GOT3 (cell line): ENCODE measurements at places on chromosomes 3 and 15.

GRCh38 chr3:71240034-71240433, 343.5 kb downstream of the FOXP1 start:
- DNase-seq = no peak

GRCh38 chr3:23921052-23921511, 4.2 kb downstream of the RPL15 start:
- no peak for DNase-seq

GRCh38 chr15:31214864-31215489, 111.7 kb upstream of the KLF13 start:
- no peak for DNase-seq

GRCh38 chr3:31777887-31778286, 203.2 kb downstream of the OSBPL10 start:
- DNase-seq = no peak

- DNase-seq = no peak
Observed at GRCh38 chr15:99058421-99058870, 46.4 kb upstream of the SYNM start.

GRCh38 chr15:63559753-63560152, 37.4 kb upstream of the FBXL22 start:
- DNase-seq = no peak

- DNase-seq = no peak
Observed at GRCh38 chr3:62097121-62097520, 276.2 kb downstream of the FEZF2 start.

- no peak for DNase-seq
Observed at GRCh38 chr3:30934208-30934550, 39.7 kb upstream of the GADL1 start.

DNA sequence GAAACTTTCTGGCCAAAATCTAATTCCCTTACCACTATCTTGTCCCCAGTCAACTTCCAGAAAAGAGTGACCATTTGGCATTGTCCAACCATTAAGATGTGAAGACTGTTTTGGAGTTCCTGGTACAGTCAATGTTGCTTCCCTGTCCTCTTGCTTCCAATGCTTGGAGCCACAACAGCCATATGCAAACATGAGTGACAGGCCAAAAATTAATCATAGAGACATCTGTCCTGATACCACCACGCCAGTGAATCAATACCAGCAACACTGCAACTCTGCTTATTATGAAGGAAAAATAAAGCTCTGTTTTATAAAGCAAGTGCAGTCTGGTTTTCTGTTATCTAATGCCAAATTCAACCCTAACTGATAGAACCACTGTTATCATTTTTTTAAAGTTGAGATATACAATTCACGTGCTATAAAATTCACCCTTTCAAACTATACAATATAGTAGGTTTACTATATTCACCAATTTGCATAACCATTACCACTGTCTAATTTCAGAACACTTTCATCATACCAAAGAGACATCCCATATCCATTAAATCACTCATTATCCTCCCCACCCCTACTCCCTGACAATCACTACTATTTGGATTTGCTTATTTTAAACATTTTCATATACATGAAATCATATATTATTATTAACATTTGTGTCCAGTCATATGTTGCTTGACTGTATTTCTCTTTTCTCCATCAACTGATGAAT, 76.9 kb downstream of the STAG1 start:
- DNase-seq = no peak

DNA sequence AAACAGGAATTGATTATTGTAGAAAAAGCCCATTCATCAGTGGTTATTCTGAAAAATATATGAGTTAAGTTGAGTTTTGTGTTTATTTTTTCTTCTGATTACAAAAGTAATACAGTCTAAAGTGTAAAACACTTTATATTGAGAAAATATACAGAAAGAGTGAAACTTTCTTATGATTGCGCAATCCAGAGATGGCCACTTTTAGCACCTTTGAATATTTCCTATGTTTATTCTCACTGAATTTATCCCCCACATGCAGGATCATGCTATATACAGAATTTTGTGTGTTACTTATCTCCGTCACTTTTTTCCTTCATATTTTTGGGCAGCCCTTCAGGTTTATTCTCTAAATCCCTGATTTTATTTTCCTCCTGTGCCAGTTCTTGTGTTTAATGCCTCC, 285.2 kb downstream of the NAALADL2 start:
- no peak for DNase-seq

- no peak for DNase-seq
Observed at GRCh38 chr15:70274255-70274880, 176.7 kb upstream of the TLE3 start.

GRCh38 chr3:44761101-44761423, 357 bp downstream of the KIAA1143 start:
- no peak for DNase-seq

GRCh38 chr15:25944386-25944785, 81.3 kb upstream of the ATP10A start:
- DNase-seq = no peak

GRCh38 chr3:194103983-194104751, 31.8 kb upstream of the HES1 start:
- no peak for DNase-seq

GRCh38 chr15:46343196-46343935, 708.5 kb downstream of the SQOR start:
- no peak for DNase-seq

GRCh38 chr3:66778777-66779176, 219.3 kb upstream of the KBTBD8 start:
- no peak for DNase-seq

DNA sequence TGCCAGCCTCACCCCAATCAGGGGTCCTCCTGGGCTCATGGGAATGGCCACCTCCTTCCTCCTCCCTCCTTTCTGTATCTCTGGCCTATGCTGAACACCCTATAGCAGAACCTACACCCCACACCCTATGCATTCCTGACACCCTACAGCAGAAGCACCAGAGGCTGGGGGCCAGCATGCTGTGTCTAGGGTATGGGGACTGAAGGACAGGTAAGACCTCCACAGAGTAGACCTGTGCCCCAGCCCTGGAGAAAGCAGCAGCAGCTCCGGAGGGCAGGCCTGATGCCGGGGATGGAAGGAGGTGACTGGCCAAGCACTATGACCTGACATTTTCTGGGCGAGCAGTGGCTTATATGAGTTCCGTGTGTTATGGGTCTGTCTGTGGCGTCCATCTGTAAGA, 66.9 kb downstream of the TLE3 start:
- no peak for DNase-seq

DNA sequence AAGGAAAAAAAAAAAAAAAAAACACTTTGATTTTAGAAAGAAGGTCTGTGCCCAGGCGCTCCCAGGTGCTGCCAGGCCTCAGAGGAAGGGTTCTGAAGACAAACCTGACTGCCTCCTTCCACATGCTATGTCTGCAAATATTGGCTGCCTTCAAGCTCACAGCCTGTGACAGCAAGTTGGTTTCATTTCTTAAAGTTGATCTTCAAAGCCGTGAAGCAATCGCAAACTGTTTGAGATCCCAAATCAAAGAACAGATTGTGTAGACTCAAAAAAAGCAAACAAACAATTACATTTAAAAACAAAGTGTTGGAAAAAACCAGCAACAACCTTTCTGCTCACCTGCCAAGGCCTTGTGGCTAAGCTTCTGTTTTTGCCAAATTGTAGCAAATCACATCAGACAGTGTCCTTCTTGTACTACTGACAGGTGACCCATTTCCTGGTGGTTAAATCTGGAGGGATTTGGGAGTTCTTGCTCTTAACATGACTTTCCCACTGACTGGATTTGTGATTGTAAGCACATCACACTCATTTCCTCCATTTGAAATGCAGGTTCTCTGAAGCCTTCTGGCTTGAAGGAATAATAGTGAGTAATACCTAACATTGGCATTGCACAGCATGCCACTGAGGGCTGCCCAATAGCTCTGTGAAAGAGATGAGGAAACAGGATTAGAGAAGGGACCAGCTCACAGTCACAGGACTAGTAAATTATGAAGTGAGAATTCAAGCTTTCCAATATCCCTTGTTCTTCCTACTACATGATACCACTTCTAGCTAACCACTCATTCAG, 502.4 kb downstream of the LPP start:
- no peak for DNase-seq

- no peak for DNase-seq
Observed at GRCh38 chr3:37624276-37624675, 237.4 kb upstream of the CTDSPL start.

GRCh38 chr15:77667338-77668234, 34.9 kb upstream of the LINGO1 start:
- DNase-seq = no peak

DNA sequence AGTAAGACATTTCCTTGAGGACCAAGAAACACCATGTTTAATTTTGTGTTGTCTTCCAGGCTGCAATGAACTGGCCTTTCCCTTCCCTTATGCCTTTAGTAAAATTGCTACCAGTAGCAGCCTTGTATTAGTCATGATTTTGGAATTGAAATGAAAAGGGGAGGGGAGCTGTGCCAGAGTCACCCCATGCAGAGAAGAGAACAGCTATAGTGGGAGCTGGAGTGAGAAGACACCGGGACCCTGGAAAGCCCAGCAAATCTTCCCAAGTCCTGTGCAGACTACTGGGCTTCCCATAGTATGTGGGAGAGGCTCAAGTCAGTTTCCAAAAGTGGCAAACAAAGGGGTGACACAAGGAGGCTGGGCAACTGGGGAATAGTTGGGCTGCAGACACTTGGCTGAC, 178.5 kb downstream of the NR1D2 start:
- no peak for DNase-seq

DNA sequence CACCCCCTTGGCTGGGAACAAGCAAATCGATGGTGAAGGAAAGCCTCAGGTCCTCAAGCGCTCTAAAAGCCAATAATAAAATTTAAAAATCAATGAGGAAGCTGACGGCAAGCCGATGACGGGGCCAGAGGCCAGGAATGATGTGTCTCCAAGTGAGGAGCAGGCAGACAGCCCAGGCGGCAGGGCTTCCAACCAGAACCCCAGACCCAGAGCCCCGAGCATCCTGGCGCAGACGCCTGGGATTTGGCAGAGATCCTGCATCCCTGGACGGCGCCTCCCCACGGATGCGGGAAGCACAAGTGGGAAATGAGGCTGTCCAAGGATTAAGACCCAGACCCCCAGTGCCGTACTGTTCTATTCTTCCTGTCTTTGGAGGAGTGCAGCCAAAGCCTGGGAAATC, 123.0 kb upstream of the PROK2 start:
- DNase-seq = no peak

DNA sequence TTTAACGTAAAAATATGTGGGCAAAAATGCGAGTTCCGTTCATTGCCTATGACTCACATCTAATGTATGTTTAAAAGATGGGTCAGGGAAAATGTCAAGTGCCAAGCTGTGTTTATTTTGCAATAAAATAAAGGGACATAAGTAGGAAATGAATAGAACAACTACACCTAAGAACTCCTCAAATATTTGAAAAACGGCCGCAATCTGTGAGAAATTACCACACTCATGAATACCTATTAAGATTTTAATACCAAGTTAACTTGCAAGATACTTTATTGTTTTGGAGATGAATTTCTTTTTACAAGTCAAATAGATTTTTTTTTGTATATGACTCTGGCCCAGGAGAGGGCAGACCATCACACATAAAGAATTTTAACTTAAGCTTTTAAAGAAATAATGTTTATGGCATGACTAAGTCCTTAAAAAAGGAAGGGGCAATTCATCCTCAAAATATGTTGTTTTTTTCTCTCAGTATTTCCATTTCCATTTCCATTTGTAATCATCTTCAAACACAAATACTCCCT, 152.7 kb downstream of the SUCNR1 start:
- DNase-seq = no peak

DNA sequence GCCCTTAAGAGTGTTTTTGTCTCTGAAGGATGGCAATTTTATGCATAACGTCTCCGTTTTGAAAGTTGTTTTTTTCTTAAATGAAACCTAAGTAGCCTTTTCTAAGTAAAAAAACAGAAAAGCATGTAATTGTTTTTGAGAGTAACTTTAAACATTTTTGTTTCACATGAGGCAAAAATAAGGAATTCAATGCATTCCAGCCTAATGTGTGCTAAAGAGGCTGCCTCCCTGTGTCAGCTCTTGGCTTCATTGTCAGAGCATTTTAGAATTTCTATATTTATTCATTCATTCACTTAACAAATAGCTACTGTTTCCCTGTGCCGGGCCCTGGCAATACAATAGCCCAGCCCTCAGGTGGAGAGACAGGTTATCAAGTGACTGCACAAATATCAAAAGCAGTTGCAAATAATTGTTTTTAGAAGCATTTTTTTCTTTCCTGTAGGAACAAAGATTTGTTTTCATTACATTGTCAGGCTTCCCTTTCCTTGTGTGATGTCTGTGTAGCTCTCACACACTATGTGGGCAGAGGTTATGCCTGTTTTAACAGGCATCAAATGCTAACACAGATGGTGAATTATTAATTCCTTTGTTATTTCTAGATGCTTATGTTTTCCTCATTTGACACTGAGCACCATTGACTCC, 81.9 kb downstream of the CCK start:
- DNase-seq = no peak

DNA sequence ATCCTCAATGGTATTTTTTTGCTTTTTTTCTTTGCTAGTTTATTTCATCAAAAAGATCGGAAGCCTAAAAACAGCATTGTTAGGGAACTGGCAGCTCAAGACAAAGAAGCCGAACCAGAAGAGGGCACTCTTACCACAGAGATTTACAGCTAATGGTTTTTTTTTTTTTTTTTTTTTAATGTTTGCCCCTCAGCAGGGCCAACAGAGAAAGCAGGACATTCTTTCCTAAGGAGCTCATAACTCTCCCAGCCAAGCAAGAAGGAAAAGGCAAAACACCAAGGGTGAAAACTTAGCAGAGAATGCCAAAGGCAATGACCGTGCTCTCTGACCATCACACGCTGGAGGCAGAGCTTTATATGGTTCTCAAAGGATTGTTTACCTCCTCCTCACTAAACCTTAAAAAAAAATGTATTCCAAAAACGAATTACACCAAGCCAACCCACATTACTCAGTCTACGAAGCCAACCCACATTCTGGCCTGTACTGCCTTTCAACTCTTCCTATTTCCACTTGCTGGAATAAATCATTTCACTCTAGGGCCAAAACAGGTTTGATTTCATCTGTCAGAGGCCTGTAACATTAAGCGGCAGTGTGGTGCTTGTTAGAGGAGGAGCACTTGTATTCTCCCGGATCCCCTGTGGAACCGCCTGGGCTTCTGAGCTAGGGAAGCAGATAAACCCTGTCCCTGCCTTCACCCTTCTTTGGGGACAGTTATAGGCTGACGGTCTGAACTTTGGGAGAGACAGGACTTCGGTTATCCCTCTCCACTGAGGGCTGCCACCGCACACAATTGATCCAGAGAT, 35.6 kb upstream of the GYG1 start:
- peak; percentile 43 for DNase-seq
